GM04504 (cell line): ENCODE measurements at places on chromosomes 1 and 21.

- DNase-seq, result no peak
Observed at GRCh38 chr1:158124034-158124433, 56.7 kb upstream of the CD1D start.

DNA sequence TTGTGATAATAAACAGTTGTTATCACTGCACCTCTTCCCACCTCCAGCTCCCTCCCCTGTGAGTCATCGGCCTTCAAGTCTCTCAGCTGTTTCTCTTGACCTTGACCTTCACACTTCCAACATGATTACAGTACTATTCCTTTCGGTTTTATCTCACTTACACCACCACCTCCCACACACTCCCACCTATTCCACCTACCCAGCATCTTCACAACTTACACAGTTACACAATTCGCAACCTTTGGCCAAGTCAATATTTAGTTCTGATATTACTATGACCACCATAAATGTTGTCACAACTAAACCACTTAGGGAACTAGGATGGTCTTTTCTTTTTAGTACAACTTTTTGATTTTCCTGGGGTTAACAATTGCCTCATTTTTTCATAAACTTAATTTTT is 60.2 kb downstream of the RIPK4 start:
- no peak for DNase-seq

DNA sequence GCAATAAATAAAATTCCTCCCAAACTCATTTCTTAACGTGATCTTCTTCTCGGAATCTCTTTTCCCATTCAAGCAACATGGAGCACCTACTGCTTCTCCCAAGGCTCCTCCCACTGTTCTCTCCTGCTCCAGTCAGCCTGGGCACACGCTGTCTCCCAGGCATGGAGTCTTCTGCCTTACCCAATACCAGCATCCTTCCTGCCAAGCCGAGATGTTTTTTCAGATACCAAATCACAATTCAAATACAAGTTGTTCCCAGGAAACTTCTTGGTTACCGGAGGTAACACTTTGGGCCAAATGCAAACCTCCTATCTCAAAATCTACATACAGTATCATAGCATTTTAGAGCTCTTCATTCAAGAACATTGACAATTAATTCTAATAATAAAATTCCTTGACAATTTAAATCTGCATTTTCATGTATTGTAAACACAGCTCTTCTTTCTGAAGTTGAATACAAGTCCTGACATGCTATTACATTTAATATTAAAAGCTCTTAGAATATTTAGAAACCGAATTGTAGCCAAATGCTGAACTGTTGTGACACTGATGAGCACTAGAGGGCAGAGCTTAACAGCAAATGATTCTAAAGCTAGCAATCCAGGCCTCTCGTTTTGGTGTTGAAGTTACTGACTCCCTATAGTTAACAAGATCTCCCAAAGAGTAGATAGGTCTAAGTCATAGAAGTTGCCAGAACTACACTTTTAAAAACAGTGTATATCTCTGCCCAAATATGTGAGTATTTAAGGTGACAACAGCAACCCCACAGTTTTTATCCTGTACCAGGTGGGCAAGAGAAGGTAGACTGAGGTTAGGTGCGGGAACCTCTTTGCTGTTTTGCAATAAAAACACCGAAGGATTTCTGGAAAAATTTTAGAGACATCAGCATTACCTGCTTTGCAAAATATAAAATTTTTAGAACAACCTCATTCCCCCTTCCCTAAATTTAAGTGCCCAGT is 52.3 kb downstream of the BCAR3 start:
- DNase-seq, result peak; percentile 52

DNA sequence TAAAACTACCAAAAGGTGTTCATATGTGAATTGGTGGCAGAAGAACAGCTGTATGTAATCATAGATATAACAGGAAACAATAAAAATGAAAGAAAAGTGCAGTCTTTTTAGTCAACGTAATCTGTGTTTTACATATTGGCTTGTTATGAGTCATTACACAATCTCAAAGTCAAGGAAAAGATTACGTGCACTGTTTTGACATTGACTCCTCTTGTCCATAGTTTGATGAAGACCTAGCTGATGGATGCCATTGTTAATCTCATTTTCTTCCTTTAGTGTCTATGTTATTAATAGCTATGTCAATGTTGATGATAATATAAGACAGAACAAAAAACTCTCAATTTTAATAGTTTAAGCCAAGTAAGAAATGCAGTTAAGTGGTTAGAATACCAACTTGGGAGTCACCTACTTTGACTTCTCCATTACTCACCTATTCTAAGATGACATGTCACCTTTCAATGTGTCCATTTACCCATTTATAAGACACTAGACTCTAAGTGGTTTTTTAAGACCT is 84.5 kb upstream of the SAMSN1 start:
- no peak for DNase-seq

- DNase-seq, result no peak
Observed at GRCh38 chr1:222326710-222327036, 221.2 kb downstream of the HHIPL2 start.

GRCh38 chr1:24409535-24409934 is 4.0 kb downstream of the STPG1 start:
- no peak for DNase-seq

DNA sequence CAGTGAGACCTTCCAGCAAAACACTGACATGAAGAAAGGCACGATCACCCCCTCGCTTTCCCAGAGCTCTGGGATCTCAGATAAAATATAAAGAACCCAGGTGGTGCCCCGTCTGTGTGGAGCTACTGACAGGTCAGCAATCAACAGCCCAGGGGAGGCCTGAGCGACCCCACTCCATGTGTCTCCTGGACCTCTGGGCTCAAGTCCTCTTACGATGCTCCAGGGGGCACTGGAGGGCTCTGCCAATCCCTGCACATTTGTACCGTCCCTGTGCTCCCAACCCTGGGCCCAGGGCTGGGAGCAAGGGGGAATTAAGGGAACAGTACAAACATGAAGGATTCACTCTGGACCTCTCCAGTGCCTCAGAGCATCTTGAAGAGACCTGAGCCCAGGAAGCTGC is 12.5 kb downstream of the S100A7A start:
- no peak for DNase-seq

- no peak for DNase-seq
Observed at GRCh38 chr1:74548961-74549750, 36.7 kb upstream of the LRRC53 start.
